ENCODE measurements at places on chromosomes 1 and 21.

DNA sequence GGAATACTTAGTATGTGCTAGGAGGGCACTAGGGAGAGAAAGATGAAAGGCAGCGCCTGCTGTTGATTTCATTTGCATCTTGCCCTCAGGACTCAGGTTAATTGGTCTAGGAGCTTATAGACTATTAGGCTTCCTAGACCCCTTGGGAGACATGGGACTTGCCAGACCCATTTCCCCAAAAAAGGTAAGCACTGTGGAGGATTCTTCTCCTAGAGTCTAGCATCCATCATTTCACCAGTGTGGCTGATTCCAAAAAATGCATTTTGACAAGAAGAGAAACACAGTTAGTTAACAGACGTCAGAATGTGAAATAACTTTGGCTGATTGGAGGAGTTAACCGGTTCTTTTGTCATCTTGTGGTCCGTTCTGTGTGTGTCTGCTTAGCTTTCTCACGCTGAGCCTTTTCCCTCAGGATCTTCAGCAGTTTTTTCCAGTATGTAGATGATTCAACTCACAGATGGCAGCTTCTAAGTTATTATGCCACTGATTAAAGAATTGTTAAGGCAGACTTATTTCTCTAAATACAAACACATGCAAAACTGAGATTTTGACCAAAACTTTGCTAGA lies 108.8 kb downstream of the KIF26B start:
- DNase-seq: no peak

GRCh38 chr1:248906753-248907661 lies 972 bp downstream of the PGBD2 start:
- no peak for DNase-seq

DNA sequence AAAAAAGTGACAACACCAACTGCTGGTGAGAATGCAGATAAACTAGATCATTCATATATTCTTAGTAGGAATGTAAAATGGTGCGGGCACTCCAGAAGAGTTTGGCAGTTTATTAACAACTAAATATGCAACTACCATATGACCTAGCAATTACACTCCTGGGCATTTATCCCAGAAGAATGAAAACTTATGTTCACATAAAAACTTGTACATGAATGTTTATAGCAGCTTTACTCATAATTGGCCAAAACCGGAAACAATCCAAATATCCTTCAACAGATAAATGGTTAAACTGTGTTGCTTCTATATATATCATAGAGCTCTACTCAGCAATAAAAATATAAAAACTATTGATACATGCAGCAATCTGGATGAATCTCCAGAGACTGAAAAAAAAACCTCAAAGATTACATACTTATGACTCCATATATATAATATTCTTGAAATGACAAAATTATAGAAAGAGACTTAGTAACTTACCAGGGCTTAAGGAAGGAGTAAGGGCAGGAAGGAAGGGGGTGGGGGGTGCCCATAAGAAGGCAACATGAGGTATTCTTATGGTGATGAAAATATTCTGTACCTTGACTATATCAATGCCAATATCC lies 99.9 kb downstream of the KCNH1 start:
- no peak for DNase-seq

DNA sequence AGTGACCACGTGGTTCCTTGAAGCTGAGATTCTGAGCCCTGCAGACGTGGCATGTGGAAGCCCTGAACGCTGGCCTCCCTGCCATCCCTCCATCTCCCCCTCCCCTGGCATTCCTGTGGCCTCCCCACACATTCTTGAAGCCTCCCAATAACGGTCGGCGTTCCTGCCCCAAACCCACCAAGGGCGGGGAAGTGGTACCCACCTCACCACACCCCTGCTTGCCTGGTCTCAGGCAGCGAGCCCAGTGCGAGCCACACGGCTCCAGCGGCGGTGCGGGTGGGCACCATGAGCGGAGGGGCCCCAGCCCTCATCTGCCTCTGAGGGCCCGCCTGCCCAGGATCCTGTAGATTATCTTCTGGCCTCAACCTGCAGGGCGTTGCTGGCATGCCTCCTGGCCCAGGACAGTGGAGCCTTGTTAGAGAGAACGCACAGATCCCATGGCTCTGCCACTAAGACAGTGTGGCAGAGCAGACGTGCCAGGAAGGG lies 20.6 kb upstream of the PRELP start:
- no peak for DNase-seq

DNA sequence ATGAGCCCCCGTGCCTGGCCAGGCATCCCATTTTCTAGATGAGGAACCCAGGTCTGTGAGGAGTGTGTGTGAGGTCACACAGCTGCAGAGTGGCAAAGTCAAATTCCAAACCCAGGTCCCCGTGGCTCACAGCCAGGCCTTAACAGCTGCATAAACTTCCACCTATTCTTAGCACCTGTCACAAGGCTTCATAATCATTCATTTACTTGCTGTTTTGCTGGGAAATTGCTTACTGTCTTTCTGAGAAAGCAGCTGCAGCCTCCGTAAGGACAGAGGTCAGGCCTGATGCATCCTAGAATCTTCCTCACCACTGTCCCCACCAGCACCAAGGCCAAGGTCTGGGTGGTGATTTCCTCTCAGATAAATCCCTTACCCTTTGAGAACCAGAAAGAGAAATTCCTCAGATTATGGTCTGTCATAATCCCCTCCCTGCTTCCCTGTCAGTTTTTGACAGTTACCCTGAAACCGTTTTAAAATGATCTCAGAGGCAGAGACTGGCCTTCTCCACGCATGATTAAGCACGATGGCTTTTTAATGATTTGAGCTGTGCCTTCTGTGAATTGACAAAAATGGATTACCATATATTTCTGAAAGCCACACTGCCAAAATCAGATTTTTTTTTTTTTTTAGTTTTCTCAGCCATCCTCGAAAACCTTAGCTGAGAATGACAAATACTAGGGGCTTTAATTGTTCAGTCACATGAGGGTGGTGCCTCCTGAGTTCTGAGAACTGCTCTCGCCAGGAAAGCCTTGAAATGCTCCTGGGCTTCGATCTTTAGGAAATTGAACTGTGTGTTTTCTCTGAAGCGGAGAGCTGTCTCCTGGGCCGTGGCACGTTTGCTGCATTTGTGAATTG lies 70.0 kb upstream of the SELENON start:
- no peak for DNase-seq

GRCh38 chr1:64410217-64410616 lies 59.7 kb upstream of the CACHD1 start:
- DNase-seq: no peak

DNA sequence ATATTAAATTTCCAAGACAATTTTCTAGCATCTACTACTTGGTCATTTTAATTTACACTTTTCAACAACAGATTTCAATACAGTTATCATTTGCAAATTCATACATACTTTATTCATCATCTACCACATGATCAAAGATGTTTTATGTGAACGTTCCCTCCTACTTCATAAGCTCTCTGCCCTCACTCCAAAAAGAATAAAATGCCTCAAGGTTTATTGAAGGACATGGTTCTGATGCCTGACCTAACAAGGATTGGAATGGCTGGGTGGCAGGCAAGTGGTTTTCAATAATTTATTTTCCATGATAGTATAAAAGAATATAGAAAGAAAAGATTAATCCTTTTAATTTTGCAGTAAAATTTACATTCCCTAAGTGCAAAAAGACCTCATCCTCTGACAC lies 5.4 kb downstream of the CDKN2C start:
- DNase-seq: peak; percentile 47

DNA sequence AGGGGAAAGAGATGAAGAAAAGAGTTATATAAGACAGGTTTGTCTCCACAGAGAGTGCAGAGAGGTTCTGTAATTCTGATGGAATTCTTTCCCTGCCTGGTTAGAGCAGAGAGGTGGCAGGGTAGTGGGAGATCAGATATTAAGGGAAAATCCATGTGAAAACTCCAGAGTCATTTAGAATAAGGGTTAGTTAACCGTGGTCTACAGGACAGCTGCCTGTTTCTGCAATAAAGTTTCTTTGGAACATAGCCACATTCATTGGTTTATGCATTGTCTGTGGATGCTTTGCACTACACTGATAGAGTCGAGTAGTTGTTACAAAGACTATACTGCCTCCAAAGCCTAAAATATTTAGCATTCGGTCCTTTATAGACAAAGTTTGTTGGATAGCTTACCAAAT lies 55.6 kb downstream of the LRRC8D start:
- no peak for DNase-seq

- DNase-seq: no peak
Measured at GRCh38 chr1:163758977-163759670, 437.4 kb downstream of the NUF2 start.

GRCh38 chr1:85318217-85318616 lies 41.8 kb upstream of the BCL10 start:
- no peak for DNase-seq

- peak; percentile 21 for DNase-seq
Measured at GRCh38 chr1:203799971-203800370, 4.5 kb downstream of the ZBED6 start.

GRCh38 chr1:107953556-107953955 lies 11.4 kb downstream of the VAV3 start:
- DNase-seq: no peak

DNA sequence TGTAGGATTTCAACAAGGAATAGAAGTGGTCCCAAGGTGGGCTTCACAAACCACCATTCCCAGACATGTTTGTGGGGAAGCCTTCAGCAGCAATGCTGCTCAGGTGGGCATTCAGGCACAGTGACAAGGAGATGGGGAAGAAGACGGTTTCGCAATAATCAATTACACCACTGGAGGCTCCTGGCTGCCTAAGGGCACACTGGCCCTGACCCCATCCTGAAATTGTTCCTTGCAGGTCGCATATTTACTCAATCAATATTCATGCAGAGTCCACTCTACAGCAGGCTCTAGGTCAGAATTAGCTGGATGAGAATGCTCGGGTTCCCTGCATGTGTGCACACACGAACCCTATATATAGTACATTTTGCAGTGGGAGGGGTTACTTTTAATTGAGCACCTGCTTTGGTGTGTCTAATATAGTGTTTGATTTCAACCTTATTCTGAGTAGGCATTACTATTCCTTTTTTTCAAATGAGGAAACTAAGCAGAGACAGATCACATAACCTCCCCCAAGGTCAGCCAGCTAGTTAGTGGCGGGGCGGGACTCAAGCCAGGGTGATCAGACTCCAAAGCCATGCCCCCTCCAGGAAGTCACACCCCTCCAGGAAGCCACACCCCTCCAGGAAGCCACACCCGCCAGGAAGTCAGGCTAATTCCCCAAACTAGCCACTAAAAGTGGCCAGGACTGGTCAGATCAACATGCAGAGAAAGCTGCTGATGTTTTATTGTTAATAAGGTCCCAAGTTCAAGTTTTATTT lies 106.5 kb downstream of the HLCS start:
- no peak for DNase-seq

DNA sequence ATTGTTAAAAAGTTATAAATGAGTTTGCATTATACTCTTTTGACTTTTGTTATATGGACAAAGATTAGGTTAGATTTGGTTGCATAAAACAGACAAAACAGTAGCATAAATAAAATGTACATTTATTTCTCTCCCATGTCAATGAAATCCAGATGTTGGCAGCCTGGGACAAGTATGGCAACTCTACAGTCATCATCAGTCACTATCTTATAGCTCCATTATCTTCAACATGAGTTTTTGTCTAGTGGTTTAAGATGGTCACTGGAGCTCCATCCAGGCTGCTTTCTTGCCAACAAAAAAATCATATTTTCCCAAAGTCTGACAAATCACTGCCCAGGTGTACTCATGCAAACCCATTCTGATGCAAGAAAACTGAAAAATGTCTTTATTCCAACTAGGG lies 83.8 kb downstream of the CD58 start:
- DNase-seq: no peak

GRCh38 chr1:212630158-212630900 lies 21.8 kb downstream of the ATF3 start:
- DNase-seq: no peak

DNA sequence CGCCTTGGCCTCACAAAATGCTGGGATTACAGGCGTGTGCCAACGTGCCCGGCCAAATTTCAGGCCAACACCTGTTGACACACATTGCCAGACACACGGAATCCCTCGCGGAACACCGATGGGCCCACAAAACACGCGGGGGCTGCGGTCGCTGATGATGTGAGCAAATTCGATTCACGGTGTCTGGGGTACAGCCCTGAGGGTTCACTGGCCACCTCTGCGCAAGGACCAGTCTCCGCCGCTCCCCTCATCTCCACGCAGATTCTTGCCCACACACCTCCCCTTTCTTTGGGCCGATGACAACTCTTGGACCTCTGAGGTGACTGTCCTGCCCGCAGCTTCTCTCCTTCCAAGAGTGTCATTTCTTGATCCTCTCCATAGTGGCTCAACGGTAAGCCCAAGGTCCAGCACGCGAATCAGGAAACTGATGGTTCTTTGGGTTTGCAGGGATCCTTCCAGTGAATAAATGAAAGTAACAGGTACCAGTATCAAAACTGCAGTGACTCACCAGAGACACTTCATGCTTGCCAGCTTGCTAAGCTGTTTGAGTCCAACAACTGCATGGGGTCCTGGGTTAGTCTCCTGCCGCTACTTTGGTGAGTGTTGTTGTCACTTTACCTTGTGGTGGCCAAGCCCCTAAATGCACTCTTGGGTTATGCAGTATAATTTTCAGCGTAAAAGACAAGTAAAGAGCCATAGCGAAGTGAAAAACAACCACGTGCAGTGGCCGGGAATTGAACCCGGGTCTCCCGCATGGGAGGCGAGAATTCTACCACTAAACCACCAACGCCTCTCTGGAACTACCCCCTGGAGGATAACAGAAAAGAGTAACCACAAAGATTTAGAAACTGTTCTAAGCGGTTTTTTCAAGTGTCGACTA lies 11.0 kb upstream of the RNU1-3 start:
- peak; percentile 15 for DNase-seq

- DNase-seq: no peak
Measured at GRCh38 chr1:234884701-234885100, 243.9 kb downstream of the TOMM20 start.

- no peak for DNase-seq
Measured at GRCh38 chr1:64539781-64540218, 69.9 kb downstream of the CACHD1 start.

GRCh38 chr1:3560981-3561380 lies 50.3 kb downstream of the MEGF6 start:
- no peak for DNase-seq

GRCh38 chr21:38039841-38040240 lies 123.6 kb upstream of the KCNJ6 start:
- DNase-seq: no peak

DNA sequence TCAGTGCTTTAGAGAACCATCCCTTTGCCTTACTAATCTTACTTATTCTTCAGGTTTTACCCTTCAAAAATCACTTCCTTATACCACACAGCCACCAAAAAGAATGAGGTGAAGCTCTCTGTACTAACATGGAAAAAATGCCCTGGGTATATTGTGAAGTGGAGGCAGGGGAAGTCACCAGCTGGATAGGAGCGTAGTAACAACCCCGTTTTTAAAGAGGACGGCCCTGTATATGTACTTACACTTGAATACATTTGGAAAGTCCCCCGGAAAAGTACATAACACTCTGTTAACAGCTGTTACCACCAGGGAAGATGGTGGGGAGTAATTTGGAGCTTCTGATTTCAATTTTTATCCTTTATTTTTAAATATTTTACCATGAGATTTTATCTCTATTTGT lies 28.2 kb upstream of the KHDRBS1 start:
- DNase-seq: no peak

All from NCI-H446 treated with DMSO at 0.1 percent for 48 hours (cell line).